ENCODE measurements at places on chromosomes 1 and 21.

DNA sequence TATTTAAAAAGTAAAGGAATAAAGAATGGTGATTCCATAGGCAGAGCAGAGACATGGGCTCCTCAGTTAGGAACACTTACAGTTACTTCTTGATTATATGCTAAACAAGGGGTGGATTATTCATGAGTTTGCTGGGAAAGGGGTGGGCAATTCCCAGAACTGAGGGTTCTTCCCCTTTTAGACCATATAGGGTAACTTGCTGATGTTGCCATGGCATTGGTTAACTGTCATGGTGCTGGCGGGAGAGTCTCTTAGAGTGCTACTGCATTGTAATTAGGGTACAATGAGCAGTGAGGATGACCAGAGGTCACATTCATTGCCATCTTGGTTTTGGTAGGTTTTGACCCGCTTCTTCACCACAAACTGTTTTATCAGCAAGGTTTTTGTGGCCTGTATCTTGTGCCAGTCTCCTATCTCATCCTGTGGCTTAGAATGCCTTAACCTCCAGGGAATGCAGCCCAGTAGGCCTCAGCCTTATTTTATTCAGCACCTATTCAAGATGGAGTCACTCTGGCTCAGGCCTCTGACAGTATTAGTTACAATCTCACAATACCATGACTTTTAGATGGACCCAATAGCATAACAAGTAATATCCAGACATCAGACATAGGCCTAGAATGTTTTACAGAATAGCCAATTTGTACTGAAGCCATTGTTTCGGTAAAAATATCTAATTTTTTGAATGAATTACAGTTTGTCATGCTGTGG is 106.8 kb downstream of the ZBTB18 start:
- DNase-seq, result no peak

GRCh38 chr21:15034126-15034853 is 30.5 kb downstream of the NRIP1 start:
- no peak for DNase-seq

DNA sequence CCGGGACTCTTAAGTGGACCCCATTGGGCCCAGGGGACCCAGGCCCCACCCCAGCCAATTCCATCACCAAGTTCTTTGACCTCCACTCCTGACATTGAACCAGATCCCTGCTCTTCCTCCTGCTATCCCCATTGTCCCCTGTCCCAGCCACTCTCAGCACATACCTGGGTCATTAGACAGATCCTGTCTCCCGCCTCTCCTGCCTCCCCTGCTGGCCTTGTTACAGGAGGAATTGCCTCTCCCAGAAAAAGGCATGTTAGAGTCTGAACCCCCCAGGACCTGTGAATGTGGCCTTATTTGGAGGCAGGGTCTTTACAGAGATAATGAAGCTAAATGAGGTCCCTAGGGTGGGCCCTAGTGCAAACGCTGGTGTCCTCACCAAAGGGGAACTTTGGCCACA is 301.9 kb downstream of the NPHP4 start:
- no peak for DNase-seq

DNA sequence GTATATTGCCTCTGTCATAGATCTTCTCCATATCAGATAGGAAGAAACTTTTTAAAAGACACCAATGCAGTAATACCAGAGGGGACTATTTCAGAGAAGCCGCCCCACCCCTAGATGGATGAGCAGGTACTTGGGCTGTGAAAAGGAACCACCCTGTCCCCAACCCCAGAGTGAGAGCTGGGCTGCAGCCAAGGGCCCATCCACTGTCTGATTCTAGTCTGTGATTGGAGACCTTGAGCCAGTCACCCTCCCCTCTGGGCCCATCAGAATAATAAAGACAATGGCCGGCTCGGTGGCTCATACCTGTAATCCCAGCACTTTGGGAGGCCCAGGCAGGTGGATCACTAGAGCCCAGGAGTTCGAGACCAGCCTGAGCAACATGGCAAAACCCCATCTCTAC is 5.0 kb downstream of the CLEC20A start:
- no peak for DNase-seq

GRCh38 chr1:145720878-145721671 is 1.8 kb downstream of the CD160 start:
- DNase-seq, result peak; percentile 58

DNA sequence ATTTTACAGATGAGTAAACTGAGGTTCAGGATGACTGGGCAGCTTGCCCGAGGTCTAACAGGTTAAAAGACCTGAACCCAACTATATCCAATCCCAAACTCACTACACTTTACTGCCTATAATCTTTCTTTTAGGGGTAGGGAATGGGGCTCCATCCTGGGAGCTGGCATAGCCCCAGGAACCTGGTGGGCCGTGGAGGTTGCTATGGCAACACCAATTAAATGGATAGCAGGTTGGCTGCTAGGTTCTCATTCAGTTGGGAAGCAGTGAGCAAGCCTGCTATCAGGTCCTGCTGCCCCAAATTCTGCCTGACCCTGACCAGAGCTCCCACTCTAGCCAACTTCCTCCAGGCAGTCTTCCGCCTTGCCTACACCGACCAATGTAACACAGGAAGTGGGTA is 40.9 kb downstream of the LRP8 start:
- no peak for DNase-seq

GRCh38 chr1:71462247-71462646 is 381.4 kb upstream of the ZRANB2 start:
- no peak for DNase-seq

GRCh38 chr1:154807048-154807591 is 63.0 kb downstream of the KCNN3 start:
- DNase-seq, result peak; percentile 71

DNA sequence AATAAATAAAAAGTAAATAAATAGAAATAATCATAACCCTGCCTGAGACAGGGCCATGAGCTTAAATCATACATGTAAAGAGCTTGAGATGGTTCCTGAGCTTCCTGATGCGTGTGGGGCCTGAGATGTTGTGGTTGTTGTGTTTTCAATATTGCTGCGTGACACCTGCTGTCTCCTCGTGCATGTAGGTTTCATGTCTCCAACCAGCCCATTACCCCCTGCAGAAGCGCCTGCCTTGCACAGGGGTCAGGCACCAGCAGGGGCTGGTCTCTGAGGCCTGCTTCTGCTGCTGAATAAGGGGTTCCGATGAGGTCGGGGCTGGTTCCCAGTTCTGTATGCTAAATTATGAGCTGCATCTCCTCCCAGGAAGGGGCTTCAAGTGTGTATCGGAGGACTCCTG is 15.9 kb downstream of the UMODL1 start:
- no peak for DNase-seq

- DNase-seq, result no peak
These were observed 192.0 kb upstream of the JUN start for GRCh38 chr1:58975888-58976287.

DNA sequence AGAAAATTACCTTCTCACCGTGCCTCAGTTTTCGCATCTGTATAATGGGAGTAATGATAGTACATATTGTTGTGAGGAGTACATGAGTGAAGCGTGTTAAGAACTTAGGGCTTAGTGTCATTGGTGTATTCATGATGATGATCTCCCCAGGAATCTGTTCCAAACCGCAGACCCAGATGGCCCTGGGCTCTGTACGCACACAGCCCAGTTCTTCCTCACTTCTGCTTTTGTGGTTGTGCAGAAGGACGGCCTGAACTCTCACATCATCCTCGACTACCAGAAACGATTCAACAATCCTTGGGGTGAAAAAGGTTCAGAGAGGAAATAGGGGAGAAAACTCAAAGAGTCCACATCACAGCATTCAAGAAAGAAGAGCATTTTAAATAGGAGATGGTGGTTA is 323.0 kb downstream of the CAMTA1 start:
- peak; percentile 13 for DNase-seq

DNA sequence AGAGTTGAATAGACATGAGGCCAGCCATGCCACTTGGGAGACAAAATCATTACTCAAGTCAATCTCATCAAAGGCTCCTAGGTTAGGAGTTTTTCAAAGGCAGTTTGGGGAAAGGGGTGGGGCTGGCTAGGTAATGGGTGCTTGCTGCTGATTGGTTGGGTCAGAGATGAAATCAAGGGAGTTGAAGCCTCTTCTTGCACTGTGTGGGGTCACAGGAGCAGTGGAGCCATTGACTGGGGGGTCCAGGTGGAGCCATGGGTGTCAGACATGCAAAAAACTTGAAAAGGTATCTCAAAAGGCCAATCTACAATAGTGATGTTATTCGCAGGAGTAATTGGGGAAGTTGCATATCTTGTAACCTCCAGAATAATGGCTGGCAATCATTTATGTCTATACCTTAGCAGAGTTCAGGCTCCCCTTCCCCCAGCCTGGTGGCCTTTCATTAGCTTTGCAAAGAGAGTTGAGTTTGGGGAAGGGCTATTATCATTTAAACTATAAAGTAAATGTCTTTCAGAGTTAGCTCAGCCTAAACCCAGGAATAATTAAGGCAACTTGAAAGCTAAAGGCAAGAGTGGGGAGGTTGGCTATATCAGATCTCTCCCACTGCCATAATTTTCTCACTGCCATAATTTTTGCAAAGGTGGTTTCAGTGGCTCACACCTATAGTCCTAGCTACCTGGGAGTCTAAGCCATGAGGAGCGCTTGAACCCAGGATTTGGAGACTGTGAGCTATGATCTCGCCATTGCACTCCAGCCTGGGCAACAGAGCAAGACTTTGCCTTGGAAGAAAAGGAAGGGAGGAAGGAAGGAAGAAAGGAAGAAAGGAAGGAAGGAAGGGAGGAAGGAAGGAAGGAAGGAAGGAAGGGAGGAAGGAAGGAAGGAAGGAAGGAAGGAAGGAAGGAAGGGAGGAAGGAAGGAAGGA is 7.8 kb upstream of the PINK1 start:
- no peak for DNase-seq

- no peak for DNase-seq
These were observed 31.4 kb upstream of the KAZN start for GRCh38 chr1:14567056-14567455.

Data from GM19239 (cell line).